ENCODE measurements at places on chromosomes 12 and 14.

GRCh38 chr12:103583008-103583407 lies 4.1 kb upstream of the STAB2 start:
- no peak for DNase-seq

GRCh38 chr14:76086636-76087035 lies 65.1 kb upstream of the GPATCH2L start:
- no peak for DNase-seq

GRCh38 chr14:73824127-73824526 lies 27.5 kb upstream of the PTGR2 start:
- no peak for DNase-seq

DNA sequence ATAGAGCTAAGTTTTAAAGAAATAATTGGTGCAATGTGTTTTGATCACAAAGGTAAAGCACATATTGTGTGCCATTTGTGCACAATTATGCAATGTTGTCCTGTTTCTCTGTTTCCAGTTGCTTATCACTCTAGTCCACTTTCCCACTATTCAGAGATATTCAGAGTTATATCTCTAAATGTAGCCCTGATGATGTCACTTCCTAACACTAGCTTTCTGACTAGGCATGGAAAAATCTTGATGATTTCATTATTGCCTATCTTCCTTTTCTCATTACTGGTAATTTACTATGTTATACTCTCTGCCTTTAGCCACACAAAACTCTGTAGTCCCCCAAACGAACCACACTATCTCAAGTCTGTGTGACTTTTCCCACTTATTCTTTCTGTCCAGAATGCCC lies 221.2 kb downstream of the TRHDE start:
- DNase-seq, result no peak

GRCh38 chr12:1811281-1811947 lies 9.0 kb upstream of the LRTM2 start:
- peak; percentile 44 for DNase-seq

- DNase-seq, result no peak
These were observed 4.3 kb downstream of the HHIPL1 start for GRCh38 chr14:99649219-99649618.

DNA sequence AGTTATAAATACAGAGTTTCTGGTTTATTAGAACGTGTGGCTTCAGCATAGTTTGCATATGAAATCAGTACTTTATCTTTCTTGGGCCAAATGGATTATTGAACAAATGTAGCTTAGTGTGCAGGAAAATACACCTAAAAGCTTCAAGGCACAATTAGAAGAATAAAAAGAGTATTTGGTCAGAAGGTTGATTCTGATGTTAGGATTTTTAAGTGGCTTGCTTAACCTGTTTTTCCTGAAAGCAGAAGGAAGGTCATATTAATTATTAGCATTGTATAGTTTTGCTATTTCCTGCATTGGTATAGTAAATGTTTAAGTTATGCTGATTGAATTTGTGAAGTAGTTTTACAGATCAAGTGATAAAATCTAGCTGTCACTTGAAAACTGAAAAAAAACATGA lies 31.0 kb upstream of the GNS start:
- DNase-seq, result no peak

- DNase-seq, result no peak
These were observed 27.9 kb downstream of the FAR2 start for GRCh38 chr12:29176941-29177340.

DNA sequence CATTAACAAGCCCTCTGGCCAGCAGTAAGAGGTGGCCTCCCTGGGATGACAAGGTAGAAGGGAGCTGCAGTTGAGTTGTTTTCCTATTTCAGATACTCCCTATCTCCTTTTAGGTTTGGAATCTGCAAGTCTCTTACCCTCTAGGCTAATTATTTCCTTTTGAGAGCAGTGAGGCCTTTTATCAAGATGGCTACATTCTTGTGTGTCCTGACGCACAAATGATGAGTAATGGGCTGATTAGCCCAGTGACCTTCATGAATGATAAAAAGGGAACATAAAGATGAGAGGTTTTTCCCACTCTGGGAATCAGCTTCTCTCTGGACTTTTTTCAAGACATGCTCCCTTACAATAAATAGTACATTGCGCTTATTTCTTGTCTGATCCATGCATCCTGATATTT lies 22.9 kb downstream of the DYRK2 start:
- no peak for DNase-seq

GRCh38 chr14:32865827-32866376 lies 72.8 kb upstream of the NPAS3 start:
- no peak for DNase-seq

DNA sequence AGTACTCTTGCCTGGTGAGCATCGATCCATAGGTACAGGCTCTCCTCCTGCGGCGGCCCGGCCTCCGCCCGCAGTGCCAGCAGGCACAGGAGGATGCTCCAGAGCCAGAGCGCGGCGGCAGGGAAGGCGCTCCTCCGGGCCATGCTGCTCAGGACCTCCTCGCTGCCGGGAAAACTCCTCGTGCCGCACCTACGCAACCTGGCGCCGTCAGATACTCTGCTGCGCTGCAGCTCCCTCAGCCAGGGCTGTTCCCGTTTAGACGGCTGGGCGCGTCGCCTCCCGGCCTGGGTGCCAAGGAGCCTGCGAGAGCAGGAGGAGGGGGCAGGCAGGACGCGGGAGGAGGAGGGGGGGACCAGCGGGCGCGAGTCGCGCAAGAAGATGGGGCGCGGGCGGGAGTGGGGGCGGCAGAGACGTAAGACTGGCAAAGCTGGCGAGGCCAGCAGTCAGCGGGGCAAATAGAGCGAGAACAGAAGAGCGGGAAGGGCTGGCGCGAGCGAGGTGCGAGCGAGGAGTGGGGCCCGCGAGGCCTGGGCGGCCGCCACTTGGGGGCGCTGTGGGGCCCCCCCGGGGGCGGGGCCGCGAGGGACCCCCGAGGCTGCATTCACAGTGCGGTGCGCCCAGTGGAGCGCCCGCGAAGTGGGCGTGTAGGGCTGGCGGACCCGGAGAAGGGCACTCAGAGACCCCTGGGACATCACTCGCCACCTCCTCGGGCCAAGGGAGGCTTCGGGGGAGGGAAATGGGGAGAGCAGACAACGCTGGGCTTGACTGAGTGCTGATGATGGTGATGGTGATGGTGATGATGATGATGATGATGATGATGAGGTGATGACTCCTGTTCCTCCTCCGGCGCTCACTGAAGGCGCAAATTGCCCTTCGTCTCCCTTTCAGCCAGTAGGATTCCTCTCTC lies at the start of gene WIF1:
Gene WIF1, minus strand, starts transcription at position 257 of the 907 bp plus-strand sequence. Its CDS starts 114 bp downstream, at position 143.
- peak; percentile 18 for DNase-seq

GRCh38 chr12:125330645-125331341 lies 265.6 kb downstream of the AACS start:
- peak; percentile 42 for DNase-seq

DNA sequence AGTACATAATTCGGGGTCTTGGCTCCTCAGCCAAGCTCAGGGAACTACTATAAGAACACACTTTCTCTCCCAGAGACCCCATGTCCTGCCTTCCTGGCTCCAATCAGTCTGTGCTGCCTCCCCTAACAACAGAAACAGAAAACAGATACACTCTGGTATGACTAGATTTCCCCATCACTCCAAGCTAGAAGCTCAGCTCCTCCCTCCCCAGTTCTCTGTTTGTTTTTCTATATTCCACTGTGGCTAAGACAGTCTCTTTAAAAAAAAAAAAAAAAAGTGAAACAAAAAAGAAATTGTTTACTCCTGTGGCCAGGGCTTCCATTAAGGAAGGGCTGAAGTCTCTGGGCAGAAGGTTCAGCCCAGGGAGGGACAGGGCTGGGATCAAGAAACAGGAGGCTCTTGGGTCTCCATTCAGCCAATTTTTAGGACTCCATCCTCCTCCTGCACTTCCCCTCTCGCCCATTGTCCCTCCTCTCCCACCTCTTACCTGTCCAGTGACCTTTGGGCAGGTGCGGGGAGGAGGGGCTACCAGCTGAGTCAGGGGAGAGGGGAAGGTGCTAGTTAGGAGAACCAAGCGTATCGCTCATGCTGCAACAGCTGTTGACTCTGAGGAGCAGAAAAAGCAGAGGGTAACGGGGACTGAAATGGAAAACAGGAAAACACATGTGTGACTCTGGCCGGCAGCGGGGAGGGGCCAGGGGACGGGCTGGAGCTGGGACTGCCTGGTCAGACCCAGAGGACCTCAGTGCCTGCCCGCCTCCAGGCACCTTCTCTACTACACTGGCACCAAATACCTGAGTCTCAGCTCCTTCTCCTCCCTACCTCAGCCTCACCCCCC lies 4.1 kb upstream of the SLC7A7 start:
- DNase-seq, result no peak

GRCh38 chr12:50610171-50610570 lies 105.4 kb downstream of the DIP2B start:
- DNase-seq, result no peak
